Cardiac muscle cell (in vitro differentiated cells and primary cell): ENCODE measurements at places on chromosomes 4 and X. TPM values are rescaled to one million over a fixed set of nuclear protein-coding genes. Genes with fewer than 3 reads are reported as not detected.
A peak's percentile ranks its signal among the peaks of the same experiment; 100 is the strongest.

GRCh38 chr4:87235020-87235671 lies 14.7 kb upstream of the KLHL8 start:
- no peaks in the 10 kb centered on the region for H3K4me1 ChIP-seq
- H3K27me3 ChIP-seq = no peaks in the 10 kb centered on the region
- DNase-seq = no peak
- no peak overlapping the region for H3K27ac ChIP-seq

DNA sequence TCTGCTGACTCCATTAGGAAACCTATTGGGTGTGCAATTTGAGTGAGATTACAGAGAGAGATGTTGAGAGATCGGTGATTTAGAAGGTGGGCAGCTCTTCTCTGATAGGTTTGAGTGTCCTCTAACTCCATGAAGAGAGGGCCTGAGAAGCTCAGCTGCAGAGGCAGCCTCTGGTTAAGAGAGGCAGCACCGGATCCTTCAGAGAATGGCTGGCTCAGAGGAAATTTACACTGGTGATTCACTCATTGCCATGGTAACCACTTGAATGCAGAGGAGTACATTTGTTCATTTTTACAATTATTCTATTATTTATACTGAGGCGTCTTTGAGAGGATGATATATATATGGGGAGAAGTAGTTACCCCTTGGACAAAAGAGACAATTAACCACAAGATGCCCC lies 171.7 kb downstream of the PDGFRA start:
- H3K27me3 ChIP-seq = no peaks in the 10 kb centered on the region
- H3K27ac ChIP-seq = no peak overlapping the region

DNA sequence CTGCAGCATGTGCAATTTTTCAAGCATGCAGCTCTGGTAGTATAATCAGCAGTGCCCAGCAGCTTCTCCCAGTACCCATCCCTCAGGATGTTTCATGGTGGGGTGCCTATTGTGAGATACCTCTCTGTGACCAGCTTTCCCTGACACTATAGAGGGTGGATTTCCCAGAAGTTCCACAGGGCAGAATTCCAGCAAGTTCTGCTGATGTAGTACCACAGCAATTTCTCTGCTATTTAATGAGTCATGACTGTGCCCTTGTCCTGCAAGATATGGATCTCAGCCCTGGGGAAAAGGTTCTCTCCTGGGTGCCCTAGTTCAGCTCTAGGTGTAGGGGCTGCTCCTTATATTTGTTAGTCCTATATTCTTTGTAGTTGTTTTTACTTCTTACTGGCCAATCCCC lies 174.8 kb downstream of the ENOX2 start:
- H3K4me3 ChIP-seq = no peak overlapping the region
- no peaks in the 10 kb centered on the region for H3K36me3 ChIP-seq

DNA sequence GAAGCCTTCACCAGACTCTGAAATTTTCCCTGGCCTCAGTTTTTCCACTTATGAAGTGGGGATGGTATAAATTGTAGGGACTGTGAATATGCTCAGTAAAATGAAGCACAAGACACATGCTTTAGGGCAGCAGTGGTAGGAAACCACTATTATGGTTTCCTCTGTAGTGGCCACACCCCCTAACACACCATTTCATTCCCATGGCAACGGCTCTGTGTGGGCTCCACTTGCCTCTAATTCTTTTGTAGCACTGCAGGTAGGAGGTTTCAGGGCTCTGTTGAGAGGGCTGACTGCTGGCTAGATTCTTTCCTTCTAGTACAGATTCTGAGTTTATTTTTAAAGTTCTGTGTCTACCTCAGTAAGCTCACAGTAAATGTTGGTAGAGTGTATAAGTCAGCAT lies 3.5 kb upstream of the VMA21 start:
- H3K4me3 ChIP-seq = no peak overlapping the region
- no peak overlapping the region for H3K27ac ChIP-seq
- H3K27me3 ChIP-seq = no peaks in the 10 kb centered on the region
- no peaks in the 10 kb centered on the region for H3K4me1 ChIP-seq
- no peaks in the 10 kb centered on the region for H3K36me3 ChIP-seq
- no peak for DNase-seq

DNA sequence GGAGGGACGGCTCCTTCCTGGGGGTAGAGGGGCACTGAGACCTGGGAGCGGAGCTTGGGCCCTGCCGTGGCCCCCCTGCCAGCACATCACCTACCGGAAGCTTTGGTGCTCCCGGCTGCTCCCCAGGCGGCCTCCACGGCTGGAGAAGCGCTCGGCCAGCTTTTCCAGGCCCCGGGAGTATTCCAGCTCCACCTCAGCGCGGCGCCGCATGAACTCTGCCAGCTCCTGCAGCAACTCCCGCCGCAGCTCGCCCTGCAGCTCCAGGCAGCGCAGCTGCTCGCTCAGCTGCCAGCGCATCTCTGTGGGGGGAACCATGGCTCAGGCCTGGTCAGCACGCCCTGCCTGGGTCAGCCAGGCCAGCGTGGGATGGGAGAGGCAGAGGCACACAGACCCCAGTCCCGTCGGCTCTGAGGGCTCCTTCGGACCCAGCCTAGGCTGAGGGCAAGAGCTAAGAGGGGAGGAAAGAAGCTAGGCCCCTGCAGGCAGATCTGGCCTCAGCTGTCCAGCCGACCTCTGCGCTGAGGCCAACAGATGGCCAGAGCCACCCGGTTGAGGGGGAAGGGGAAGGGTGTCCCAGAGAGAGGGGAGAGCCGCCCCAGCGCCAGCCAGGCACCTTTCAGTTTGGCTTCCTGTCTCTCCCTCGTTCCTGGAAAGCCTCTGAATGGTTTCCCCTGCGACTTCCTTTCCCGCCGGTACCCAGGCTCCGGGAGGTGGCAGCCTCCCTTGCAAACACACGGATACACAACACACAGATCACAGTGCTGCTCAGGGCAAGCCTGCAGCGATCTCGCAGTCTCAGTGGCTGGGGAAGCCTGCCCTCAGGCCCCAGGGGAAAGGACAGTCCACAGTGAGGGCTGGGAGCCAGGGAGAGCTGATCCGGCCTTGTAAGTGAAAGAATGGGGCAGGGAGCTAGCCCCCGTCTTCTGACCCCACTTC lies 4.3 kb downstream of the ARHGAP4 start:
- no peaks in the 10 kb centered on the region for H3K27me3 ChIP-seq
- no peaks in the 10 kb centered on the region for H3K36me3 ChIP-seq
- no peak overlapping the region for H3K4me3 ChIP-seq
- H3K27ac ChIP-seq = no peak overlapping the region
- no peak for DNase-seq

GRCh38 chrX:41956027-41956426 lies 32.7 kb upstream of the CASK start:
- DNase-seq = peak; percentile 15
- H3K4me1 ChIP-seq = peaks cover 10% of the 10 kb centered on the region
- peak overlapping the region; percentile 49 for H3K27ac ChIP-seq
- H3K36me3 ChIP-seq = no peaks in the 10 kb centered on the region
- H3K4me3 ChIP-seq = no peak overlapping the region
- no peaks in the 10 kb centered on the region for H3K27me3 ChIP-seq

- H3K36me3 ChIP-seq = no peaks in the 10 kb centered on the region
- H3K27me3 ChIP-seq = peaks cover 43% of the 10 kb centered on the region
- no peak overlapping the region for H3K4me3 ChIP-seq
- no peak overlapping the region for H3K27ac ChIP-seq
- no peak for DNase-seq
Measured at GRCh38 chr4:5900844-5901243, 8.0 kb upstream of the CRMP1 start.

DNA sequence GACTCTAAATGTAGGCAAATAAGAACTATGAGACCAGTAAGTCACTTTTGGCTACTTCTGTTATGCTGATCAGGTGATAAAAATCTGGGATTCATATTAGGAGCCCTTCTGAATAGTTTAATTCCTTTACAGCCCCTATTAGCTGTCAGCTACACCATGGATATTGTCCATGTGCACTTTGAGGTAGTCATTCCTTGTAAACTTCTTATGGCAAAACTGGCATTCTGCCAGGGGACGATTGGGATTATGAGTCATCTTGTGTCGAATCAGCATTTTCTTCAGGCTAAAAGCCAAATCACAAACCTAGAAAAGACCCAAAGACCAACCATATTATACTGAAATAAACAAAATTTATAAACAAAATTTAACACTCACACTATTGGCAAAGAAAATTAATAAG lies 227.6 kb downstream of the PRDM5 start:
- H3K4me3 ChIP-seq = no peak overlapping the region
- no peaks in the 10 kb centered on the region for H3K36me3 ChIP-seq
- H3K27me3 ChIP-seq = no peaks in the 10 kb centered on the region
- DNase-seq = peak; percentile 90
- H3K4me1 ChIP-seq = no peaks in the 10 kb centered on the region
- H3K27ac ChIP-seq = no peak overlapping the region

Gene DRD5
- total RNA-seq = not detected in 2 replicates

Gene GDPD2
- total RNA-seq = not detected in 2 replicates
